Mesenteric fat pad (tissue), 1 donor: ENCODE measurements at places on chromosomes 6 and 20. TPM values are rescaled to one million over a fixed set of nuclear protein-coding genes. Genes with fewer than 3 reads are reported as not detected.

PDCD2 gene
- total RNA-seq, result 54.1 TPM

CCR6 gene
- not detected for total RNA-seq

TNFRSF21 gene
- 55.7 TPM for total RNA-seq

SMLR1 gene
- not detected for total RNA-seq

GJA10 gene
- total RNA-seq, result not detected

EEF1A2 gene
- total RNA-seq, result 1.2 TPM

B3GAT2 gene
- not detected for total RNA-seq

FRK gene
- 0.80 TPM for total RNA-seq

ELOVL4 gene
- 0.58 TPM for total RNA-seq

DSP gene
- 4.0 TPM for total RNA-seq

NRSN1 gene
- total RNA-seq, result not detected

GHRH gene
- total RNA-seq, result not detected

OVOL2 gene
- not detected for total RNA-seq

CTSA gene
- total RNA-seq, result 160 TPM

MCHR2 gene
- not detected for total RNA-seq

CLDN20 gene
- not detected for total RNA-seq

MOG gene
- total RNA-seq, result not detected

MICB gene
- total RNA-seq, result 4.5 TPM

TMEM170B gene
- total RNA-seq, result 13.5 TPM

PRDM1 gene
- total RNA-seq, result 10.6 TPM

TAF4 gene
- total RNA-seq, result 13.0 TPM

STMN3 gene
- total RNA-seq, result 9.9 TPM

KCNK16 gene
- total RNA-seq, result not detected

MRPS18A gene
- 34.5 TPM for total RNA-seq

SLC24A3 gene
- 16.9 TPM for total RNA-seq

RGL2 gene
- 56.2 TPM for total RNA-seq

RCAN2 gene
- 6.7 TPM for total RNA-seq

RAD21L1 gene
- not detected for total RNA-seq

SPATS1 gene
- total RNA-seq, result not detected

ADAT2 gene
- 8.3 TPM for total RNA-seq
